Stimulated activated CD4-positive, alpha-beta T cell treated with anti-CD3 and anti-CD28 coated beads, Interleukin-4, amount 100 ng/mL, for 24 hours (primary cell): ENCODE measurements at places on chromosomes 7 and 10.

DNA sequence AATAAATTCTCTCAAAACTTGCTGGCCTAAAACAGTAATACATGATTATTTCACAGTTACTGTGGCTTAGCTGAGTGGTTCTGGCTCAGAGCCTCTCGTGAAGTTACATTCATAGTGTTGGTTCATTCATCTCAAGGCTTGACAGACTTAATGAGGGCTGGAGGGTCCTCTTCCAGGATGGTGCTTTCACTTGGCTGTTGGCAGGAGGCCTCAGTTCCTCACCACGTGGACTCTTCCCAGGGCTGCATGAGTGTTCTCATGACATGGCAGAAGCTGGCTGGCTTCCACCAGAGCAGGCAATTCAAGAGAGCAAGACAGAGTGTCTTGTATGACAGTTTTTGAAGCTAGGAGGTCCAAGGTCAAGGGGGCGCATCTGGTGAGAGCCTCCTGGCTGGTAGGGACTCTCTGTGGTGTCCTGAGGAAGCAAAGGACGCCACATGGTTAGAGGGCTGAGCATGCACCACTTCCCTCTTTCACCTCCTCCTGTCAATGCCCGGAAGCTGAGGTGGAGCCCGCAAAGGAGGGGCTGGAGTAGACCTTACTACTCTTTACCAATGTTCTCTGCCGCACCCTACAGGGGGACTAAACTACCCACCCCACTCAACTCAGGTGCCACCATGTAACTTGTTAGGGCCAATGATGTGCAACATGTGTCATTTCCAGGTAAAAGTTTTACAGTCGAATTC, 58.2 kb upstream of the YAE1 start:
- DNase-seq = no peak

GRCh38 chr7:119918185-119918584, 354.8 kb upstream of the KCND2 start:
- no peak for DNase-seq

DNA sequence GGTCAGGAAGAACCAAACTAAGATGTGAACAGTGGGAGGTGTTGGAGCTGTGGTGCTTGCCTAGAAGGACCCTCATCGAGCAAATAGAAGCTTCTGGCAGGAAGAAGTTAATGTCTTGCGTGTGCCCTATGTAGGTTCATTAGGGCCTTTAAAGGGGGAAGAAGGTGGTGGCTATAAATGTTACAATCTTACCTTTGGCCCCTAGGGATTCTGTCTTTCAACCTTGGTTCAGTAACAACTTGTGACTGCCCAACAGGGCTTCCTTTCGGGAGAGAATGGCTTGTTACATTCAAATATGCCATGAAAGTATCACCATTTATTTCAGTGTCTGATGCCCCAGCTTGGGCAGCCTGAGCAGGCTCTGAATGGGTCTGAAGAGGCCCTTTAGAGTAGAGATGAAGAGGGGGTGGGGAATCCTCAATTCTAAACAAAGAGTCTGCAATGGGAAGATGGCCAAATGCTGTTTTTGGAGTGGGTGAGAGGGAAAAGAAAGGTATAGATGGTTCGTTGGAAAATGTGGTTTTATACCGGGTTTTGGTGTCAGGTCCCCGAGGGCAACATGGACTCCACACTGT, 108.0 kb downstream of the TCF7L2 start:
- DNase-seq = no peak

DNA sequence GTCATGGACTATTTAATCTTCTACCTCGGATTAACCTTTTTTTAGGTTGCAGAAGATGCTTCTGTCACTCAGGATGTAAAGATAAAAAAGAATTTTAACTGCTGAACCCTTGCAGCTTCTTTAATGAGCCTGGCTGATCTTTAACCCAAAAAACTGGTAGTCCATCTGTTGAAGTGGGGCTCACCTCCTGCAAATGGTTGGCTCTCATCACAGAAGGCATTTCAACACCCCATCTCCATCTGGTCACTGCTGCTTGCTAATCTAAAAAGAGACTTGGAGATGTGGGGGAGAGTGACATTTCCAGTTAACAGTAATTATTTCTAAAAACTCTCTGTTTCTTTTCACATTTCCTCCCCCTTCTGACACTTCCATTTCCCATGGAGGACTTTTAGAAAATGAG, 208.6 kb downstream of the LHFPL3 start:
- no peak for DNase-seq

DNA sequence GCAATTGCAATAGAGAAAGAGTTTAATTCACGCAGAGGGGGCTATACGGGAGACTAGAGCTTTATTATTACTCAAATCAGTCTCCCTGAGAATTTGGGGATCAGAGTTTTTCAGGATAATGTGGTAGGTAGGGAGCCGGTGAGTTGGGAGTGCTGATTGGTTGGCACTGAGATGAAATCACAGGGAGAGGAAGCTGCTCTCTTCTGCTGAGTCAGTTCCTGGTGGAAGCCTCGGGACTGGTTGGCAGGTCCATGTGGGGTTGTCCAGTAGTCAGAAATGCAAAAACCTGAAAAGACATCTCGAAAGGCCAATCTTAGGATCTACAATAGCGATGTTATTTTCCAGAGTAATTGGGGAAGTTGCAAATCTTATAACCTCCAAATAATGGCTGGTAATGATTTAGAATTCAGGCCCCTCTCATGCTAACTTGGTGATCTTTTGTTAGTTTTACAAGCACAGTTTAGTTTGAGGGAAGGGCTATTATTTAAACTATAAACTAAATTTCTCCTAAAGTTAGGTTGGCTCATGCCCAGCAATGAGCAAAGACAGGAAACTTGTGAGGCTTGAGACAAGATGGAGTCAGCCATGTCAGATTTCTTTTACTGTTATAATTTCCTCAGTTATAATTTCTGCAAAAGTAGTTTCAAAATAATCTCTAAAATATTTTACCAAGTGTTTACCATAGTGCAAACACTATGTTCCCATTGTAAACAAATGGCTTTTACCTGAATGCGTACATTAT, 39.4 kb upstream of the SLC25A13 start:
- DNase-seq = no peak

DNA sequence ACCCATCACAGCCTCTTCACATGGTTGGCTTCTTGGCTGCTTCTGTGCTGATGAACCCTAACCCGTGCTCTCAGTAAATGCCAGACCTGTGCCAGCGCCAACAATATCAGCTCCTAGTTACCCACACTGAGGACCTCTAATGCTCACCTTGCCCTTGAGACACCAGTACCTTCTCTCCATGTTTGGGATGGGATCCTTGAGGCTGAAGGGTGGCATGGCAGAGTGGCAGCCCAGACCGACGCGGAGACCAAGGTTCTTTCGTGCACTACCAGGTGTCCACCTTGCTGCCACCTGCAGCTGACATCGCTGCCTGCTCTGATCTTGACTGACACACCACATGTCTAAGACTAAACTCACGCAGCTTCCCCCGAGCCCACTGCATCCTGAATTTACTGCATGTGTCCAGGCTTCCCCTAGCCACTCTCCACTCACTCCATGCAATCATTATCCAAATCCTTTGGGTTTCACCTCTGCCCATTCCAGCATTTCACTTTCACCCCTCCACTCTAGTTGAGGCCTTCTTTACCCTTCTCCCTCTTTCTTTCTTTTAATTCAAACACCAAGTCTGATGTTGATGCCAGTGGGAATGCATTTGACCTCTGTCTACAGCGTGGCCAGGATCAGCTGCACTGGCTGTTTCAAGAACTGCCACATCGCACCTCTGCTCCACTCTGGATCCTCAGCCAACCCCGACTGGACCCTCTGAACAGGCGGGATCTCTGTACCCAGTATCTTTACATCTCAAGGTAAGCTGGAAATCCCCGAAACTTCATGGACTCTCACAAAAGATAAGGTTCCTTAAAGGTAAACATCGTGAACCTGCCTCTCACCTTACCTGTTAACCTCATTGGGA, 294.9 kb downstream of the GLRX3 start:
- no peak for DNase-seq
